ENCODE measurements at places on chromosomes 2 and 18. TPM values are rescaled to one million over a fixed set of nuclear protein-coding genes. Genes with fewer than 3 reads are reported as not detected.

Gene PDCD1
- 17.5 TPM for total RNA-seq

Gene COLEC12
- total RNA-seq, result 10.9 TPM

Gene SERPINB11
- total RNA-seq, result not detected

DNA sequence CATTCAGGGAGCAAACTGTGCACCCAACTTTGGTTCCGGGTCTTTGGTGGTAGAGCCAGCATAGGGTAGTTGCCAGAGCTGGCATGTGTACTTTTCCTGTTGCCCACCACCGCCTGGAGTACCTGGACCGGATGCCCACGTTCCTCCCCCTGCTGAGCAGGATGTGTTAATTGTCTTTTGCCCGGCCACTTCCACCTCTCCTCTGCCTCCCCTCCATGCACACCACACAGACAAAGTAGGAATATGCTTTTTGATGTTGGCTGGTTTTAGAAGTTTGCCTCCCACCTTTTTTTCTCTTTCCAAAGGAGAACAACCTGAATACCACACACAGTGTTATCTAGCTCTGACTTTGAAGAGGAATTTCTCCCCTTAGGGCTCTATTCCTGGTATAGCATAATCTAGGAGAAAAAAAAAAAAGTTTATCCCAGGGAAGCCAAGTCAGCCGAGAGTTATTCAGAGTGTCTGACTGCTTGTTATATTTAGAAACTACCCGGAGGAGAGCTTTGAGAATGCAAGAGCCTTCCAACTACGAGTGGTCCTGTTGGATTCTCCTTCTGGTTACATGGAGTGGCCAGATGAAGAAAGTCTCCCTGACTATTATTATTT lies 111.9 kb downstream of the SETBP1 start:
- H3K36me3 ChIP-seq, result no peaks in the 10 kb centered on the region
- no peak overlapping the region for H3K4me3 ChIP-seq
- no peak for DNase-seq
- peak overlapping the region; percentile 74 for H3K27ac ChIP-seq

DNA sequence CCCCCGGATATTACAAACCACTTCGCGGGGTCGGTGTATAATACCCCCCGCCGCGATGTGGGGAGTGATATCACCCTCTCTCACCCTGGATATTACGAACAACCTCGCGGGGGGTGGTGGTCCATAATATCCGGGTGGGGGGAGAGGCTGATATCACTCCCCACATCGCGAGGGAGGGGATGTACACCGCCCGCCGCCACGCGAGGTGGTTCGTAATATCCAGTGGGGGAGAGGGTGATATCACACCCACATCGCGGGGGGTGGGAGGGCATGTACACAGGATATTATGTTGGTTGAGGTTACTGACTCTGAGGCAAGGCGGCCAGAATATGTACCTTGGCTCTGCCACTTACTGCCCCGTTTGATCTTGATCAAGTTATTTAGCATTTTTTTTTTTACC lies 14.8 kb upstream of the CWC22 start:
- no peaks in the 10 kb centered on the region for H3K27me3 ChIP-seq
- H3K4me1 ChIP-seq, result no peaks in the 10 kb centered on the region
- no peak overlapping the region for H3K27ac ChIP-seq
- no peak overlapping the region for H3K4me3 ChIP-seq
- no peak for DNase-seq

DNA sequence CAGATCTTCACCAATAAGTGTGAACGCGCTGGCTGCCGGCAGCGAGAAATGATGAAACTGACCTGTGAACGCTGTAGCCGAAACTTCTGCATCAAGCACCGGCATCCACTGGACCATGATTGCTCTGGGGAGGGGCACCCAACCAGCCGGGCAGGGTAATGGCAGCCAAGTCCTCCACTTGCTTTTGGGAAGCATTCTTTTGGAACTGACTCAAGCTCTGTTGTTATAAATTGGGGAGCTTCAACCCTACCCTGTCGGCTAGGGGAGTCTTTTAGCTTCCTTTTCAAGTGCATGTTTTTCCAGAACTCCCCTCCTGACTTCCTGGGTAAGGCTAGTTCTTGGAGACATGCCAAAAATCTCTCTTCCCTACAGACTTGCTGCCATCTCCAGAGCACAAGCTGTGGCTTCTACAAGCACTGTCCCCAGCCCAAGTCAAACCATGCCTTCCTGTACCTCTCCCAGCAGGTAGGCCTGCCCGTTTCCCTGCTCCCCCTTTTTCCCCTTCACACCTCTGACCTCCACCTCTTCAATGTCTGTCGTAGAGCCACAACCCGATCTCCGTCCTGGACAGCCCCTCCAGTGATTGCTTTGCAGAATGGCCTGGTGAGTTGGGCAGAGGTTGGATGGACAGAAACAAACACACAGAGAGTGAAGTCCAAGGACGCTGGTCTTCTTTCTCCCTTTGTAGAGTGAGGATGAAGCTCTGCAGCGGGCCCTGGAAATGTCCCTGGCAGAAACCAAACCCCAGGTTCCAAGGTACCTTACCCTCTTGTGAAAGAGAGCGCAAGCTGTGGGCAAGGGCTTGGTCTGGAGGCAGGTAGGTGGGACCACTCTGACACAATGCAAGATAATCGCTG lies 1.5 kb downstream of the ZFAND2B start:
- H3K4me1 ChIP-seq, result no peaks in the 10 kb centered on the region
- peaks cover 18% of the 10 kb centered on the region for H3K36me3 ChIP-seq
- peak overlapping the region; percentile 95 for H3K27ac ChIP-seq
- DNase-seq, result no peak
- no peaks in the 10 kb centered on the region for H3K27me3 ChIP-seq

DNA sequence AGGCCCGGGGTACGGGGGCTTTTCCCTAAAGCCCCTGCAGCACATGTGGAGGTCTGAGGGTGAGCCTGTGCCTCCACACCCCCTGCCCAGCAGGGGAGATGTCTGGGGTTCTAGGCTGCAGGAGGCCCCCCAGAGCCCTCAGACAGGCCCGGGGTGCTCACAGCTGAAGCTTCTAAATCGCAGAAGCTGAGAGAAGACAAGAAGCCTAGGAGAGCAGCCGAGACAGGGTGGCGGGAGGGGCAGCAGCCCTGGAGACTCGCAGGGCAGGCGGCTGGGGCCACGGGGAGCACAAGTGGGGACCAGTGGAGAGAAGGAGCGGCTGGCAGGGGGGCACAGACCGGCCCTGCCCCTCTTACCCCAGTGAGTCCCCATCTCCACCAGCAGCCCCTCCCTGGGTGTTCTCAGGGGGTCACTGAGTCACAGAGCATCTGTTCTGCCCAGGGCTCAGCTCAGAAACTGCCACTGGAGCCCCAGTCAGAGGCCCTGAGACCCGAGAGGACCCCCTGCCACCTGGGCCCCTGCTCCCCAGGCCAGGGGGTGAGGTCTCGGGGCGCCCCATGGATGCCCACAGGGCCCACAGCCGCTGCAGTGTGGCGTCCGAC lies 26.1 kb downstream of the GPC1 start:
- H3K4me1 ChIP-seq, result no peaks in the 10 kb centered on the region
- no peak for DNase-seq
- no peak overlapping the region for H3K4me3 ChIP-seq
